ENCODE measurements at places on chromosomes 7 and 10. TPM values are rescaled to one million over a fixed set of nuclear protein-coding genes. Genes with fewer than 3 reads are reported as not detected.

DNA sequence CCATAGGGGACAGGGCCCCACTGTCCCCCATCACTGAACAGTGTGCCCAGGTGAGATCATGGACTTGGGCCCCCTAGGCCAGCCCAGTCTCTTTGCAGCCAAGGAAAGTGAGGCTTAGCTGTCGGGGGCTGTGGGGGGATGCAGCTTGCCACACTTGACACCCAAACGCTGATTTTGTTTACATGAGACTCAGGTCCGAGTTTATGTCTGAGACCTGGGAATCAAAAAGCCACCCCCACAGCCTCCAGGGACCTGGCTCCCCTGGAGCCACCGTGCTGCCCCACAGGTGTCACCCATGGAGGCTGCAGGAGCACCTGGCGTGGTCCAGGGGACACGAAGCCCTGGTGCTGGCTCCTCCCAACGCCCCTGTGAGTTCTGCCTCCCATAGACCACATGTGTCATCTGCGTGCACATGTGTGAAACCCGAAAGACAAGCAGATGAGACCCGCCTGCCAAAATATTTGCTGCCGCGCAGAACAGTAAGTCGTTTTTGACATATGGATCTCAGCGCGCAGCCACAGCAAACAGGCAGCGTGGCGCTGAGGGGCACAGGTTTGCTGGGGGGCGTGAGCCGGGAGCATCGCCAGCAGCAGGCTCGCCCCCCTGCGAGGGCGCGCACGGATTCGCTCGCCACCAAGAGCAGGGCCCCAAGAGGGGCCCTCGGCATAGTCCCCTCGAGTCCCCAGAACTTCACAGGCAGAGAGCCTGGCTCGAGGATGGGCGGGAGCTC is 112.3 kb downstream of the LHPP start:
- H3K27me3 ChIP-seq: no peaks in the 10 kb centered on the region
- H3K27ac ChIP-seq: no peak overlapping the region
- DNase-seq: no peak
- H3K36me3 ChIP-seq: no peaks in the 10 kb centered on the region
- peaks cover 10% of the 10 kb centered on the region for H3K4me1 ChIP-seq
- H3K4me3 ChIP-seq: no peak overlapping the region

- peaks cover 7% of the 10 kb centered on the region for H3K4me1 ChIP-seq
- H3K36me3 ChIP-seq: no peaks in the 10 kb centered on the region
- H3K27me3 ChIP-seq: no peaks in the 10 kb centered on the region
- H3K4me3 ChIP-seq: no peak overlapping the region
Measured at GRCh38 chr7:2813350-2814185, 30.5 kb downstream of the GNA12 start.

- no peaks in the 10 kb centered on the region for H3K36me3 ChIP-seq
- H3K4me1 ChIP-seq: no peaks in the 10 kb centered on the region
- H3K4me3 ChIP-seq: no peak overlapping the region
- no peak overlapping the region for H3K27ac ChIP-seq
- no peak for DNase-seq
Measured at GRCh38 chr7:112331492-112331891, 118.8 kb upstream of the IFRD1 start.

DNA sequence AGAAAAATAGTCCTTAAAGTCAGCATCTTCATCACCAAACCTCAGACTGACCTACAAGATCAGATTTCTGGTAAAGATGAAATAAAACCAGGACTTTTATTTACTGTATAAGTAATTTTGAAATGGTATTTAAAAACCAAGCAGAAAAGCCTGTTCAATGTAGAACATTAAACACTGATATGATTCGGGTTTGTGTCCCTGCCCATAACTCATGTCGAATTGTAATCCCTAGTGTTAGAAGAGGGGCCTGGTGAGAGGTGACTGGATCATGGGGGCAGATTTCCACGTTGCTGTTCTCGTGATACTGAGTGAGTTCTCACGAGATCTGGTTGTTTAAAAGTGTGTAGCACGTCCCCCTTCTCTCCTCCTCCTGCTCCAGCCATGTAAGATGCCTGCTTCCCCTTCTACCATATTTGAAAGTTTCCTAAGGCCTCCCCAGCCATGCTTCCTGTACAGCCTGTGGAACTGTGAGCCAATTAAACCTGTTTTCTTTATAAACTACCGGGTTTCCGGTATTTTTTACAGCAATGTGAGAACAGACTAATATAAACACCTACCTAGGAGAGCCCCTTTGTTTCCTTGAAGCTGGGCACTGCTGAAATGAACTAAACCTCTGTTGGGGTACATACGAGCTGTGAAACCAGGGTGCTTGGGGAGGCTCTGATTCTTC is 120.1 kb downstream of the KMT2E start:
- H3K27me3 ChIP-seq: no peaks in the 10 kb centered on the region
- no peaks in the 10 kb centered on the region for H3K4me1 ChIP-seq

DNA sequence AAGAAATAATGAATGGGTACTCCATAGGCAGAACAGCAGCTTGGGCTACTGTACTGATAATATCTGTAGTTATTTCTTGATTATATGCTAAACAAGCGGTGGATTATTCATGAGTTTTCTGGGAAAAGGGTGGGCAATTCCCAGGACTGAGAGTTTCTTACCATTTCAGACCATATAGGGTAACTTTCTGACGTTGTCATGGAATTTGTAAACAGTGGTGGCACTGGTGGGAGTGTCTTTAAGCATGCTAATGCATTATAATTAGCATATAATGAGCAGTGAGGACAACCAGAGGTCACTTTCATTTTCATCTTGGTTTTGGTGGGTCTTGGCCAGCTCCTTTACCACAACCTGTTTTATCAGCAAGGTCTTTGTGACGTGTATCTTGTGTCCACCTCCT is 399.7 kb downstream of the CDC14C start:
- no peaks in the 10 kb centered on the region for H3K36me3 ChIP-seq
- no peak overlapping the region for H3K4me3 ChIP-seq
- H3K4me1 ChIP-seq: no peaks in the 10 kb centered on the region

DNA sequence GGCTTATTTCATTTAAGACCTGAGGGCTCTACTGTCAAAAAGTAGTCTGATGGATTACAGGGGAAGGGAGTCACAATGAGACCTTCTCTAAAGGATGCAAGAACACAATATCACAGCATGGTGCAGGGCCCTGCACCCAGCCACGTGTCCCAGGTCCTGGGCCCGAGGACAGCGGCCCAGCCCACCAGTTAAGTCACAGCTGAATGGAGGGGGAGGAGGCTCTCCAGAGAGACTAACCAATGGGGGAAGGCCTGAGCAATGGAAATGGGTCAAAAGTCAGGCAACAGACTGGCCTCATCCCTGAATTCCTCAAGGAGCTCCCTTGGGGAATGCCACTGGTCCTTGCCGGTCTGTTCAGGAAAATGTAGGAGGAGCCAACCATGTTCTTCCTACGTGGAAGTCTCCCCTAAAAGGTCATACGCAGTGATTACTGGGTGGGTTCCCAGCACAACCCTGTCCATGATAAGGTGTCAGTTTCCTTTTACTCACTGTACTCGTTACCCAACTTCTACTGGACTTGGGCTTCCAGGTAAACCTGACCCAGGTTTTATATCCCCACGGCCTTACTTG is 28.3 kb downstream of the CCDC3 start:
- no peak for DNase-seq
- no peaks in the 10 kb centered on the region for H3K36me3 ChIP-seq
- H3K4me1 ChIP-seq: no peaks in the 10 kb centered on the region
- H3K4me3 ChIP-seq: no peak overlapping the region

DNA sequence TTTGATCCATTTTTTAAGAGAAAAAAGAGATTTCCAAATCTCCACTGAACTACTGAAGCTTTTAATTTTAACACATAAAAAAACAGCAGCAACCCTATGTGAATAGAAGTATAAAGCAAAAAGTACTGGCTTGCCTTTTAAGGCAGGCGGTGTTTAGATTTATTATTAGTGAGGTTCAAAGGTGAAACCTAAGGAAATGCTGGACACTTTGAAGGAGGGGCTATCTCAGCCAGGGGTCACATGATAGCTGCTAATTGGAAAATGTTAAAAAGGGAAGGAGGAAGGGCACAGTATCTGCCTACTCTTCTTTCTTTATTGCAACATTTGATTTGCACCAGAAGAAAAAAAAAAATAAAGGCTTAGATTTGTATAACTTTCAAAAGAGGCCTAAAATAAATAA is 183.8 kb downstream of the SKAP2 start:
- no peak overlapping the region for H3K27ac ChIP-seq
- no peaks in the 10 kb centered on the region for H3K4me1 ChIP-seq
- H3K36me3 ChIP-seq: no peaks in the 10 kb centered on the region
- no peak overlapping the region for H3K4me3 ChIP-seq
- no peaks in the 10 kb centered on the region for H3K27me3 ChIP-seq

- DNase-seq: no peak
- no peaks in the 10 kb centered on the region for H3K27me3 ChIP-seq
- no peak overlapping the region for H3K4me3 ChIP-seq
- H3K36me3 ChIP-seq: no peaks in the 10 kb centered on the region
Measured at GRCh38 chr10:2543142-2543886, 524.0 kb upstream of the PFKP start.

DNA sequence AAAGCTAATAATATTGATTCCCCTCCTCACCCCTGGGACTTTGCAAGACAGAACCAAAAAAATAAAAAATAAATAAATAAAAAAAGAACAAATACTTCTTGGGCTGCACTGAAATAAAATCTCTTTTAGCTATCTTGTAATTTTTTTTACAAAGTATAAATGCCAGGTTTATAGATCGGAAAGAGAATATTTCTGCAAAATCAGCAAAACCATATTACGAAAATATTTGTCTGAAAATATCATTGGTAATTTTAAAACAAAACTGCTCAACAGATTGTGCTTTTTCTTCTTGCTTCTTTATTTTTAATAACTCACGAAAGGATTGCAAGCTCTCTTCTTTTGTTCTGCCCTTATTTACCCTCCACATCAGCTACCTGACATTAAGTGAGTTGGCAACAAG is 213.3 kb downstream of the PLXDC2 start:
- no peaks in the 10 kb centered on the region for H3K36me3 ChIP-seq
- H3K27me3 ChIP-seq: no peaks in the 10 kb centered on the region
- H3K4me3 ChIP-seq: no peak overlapping the region
- no peaks in the 10 kb centered on the region for H3K4me1 ChIP-seq

DNA sequence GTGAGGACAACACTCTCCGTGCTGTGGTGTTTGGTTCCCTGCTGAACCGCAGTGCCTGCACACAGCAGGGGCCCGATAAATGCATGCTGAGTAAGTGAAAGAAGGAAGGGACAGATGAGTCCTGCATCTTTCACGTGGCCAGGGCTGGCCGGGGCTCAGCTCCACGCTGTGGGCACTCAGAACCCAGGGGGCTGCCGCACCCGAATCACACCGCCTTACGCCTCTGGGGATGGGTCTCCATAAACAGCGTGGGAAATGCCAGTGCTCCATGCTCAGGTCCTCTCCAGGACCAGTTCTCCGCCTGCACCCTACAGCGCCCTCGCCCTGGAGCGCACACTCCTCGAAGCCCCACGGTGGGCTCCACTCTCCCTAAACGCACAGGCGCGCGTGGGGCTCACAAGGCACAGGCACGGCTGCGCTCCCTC is 38.1 kb downstream of the RASGEF1A start:
- peak overlapping the region; percentile 21 for H3K4me3 ChIP-seq
- H3K36me3 ChIP-seq: no peaks in the 10 kb centered on the region
- H3K27ac ChIP-seq: no peak overlapping the region

DNA sequence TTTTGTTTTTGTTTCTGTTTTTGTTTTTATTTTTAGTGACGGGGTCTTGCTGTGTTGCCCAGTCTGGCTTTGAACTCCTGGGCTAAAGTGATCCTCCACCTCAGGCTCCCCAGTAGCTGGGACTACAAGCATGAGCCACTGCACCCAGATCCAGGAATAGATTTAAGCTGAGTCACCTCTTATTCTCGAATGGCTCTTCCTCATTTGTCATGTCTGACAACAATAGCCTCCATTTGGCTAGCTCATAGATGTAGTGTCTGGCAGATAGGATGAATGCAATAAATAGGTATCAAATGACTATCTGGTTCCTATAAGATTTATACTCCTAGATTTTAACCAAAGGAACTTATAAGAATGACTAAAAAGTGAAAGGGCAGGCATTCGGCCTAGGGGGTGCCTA is 172.9 kb downstream of the TMEM26 start:
- DNase-seq: no peak
- H3K27ac ChIP-seq: no peak overlapping the region
- H3K4me1 ChIP-seq: no peaks in the 10 kb centered on the region
- no peaks in the 10 kb centered on the region for H3K36me3 ChIP-seq
- no peak overlapping the region for H3K4me3 ChIP-seq

DNA sequence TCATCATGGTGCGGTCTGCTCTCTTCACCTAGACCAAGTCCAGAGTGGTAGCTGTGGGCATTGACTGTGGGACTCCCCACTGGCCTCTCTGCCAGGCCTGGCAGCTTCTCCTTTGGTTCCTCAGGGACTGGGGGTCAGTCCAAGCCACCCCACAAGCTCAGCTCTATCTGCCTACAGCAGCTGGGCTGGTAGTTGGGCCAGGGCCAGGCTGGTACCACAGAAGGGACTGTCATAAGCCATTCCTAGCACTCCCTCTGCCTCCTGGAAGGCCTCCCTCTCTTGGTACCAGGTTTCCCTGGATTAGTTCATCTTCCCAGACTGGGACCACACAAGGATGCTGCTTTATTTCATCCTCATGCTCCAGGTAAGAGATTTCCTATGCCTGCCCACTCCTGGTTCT is 24.2 kb upstream of the UNC5B start:
- no peak overlapping the region for H3K27ac ChIP-seq
- no peak overlapping the region for H3K4me3 ChIP-seq
- H3K36me3 ChIP-seq: no peaks in the 10 kb centered on the region

DNA sequence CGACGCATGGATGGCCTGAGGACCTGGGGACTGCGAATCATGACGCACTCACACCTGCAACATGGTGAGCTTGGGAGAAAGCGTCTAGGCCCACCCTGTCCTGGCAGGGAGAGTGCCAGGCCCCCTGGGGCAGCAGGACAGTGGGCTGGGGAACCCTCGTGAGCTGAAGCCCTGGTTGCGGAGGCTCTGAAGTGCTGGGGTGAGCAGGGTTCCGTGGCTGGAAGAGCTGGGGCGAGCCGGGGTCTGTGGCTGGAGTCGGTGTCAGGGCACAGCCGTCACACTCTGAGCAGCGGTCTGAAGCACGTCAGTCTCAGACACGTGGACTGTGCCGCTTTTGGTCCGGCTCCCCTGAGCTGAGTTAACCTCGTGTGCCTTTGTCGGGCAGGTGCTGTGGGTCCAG is 4.7 kb downstream of the SUN1 start:
- H3K4me3 ChIP-seq: no peak overlapping the region
- no peak for DNase-seq
- H3K27ac ChIP-seq: peak overlapping the region; percentile 87

- peaks cover 16% of the 10 kb centered on the region for H3K4me1 ChIP-seq
- H3K36me3 ChIP-seq: no peaks in the 10 kb centered on the region
Measured at GRCh38 chr10:110224992-110225391, 17.6 kb downstream of the MXI1 start.

Gene MSS51
- 0.88 TPM for total RNA-seq

Gene ZNF33B
- total RNA-seq: 6.5 TPM

Gene LRRC18
- total RNA-seq: not detected

Data from esophagus squamous epithelium (tissue), 5 donors.